PC-9 (cell line): ENCODE measurements at places on chromosomes 1 and 21.

GRCh38 chr1:204370176-204370575, 10.4 kb upstream of the PLEKHA6 start:
- DNase-seq, result no peak

DNA sequence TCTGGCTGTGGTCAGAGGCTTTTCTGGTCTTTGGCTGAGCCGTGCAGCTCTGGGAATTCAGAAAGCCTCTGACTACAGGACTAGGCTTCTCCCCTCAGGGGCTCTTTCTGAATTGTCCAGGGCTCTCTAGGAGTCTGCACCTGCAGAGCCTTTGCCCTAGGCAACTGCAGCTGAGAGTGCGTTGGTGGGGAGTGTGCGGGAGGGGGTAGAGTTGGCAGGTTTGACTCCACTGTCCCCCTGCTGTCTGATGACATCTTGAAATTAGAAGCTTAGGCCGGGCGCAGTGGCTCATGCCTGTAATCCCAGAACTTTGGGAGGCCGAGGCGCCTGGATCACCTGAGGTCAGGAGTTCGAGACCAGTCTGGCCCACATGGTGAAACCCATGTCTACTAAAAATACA, 32.9 kb downstream of the KIAA1614 start:
- no peak for DNase-seq

DNA sequence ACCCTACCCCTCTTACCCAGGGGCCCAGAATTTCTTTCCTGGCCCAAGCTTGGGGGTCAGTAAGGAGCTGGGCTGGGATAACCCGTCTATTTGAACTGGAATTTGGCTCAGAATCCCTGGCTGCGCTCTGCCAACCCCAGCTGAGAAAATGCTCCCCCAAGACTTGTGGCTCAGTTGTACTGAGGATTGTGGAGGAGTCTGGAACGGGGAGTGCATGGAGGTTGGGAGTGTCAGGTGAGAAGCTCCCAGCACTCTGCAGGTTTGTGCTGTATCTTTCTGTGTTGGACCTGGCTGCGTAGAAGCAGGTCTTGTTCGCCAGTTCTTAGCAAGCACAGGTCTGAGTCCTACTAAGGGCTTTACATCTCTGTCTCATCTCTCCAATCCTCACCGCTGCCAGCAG, 1.6 kb downstream of the TCEA3 start:
- no peak for DNase-seq

- no peak for DNase-seq
These were observed 106.8 kb downstream of the ZBTB18 start for GRCh38 chr1:244157731-244158438.

GRCh38 chr1:61472876-61473275, 252.1 kb downstream of the TM2D1 start:
- DNase-seq, result no peak

DNA sequence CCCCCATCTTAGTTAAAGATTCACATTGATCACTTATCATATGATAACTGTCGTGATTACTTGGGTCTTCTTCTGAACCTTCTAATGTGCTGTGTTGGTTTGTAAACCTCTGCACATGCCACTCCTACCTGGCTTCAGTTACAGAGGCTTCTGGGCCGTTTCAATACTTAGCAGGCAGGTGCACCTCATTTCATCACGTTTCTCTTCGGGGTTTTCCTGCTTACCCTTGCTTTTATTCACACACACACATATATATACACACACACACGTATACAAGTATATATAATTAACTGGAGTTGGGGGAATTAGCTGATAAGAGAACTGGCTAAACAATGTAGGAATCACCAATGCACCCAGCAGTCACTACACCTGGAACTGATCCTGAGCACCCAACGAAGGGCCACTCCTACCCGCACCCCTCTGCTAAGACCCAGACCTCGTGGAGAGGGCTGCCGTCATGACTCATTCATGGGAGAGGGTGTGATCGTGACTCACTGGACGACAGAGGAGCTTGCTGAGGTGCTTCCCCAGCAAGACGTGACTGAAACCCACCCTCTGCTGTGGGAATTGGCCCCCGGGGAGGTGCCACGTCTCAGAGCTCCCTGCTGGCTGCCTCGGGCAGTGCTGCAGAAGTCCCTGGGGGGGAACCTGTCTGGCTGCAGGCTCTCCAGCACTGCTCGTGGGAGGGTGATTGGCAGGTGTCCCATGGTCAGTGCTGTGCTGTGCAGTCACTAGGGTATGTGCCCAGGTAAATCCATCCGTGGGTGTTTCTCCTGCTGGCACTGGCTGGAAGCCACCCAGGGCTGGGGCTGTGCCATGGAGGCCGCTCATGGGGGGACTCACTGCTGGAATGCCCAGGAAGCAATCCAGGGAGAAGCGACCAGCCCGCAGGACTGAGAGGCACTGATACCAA, 166.6 kb downstream of the DYRK1A start:
- peak; percentile 82 for DNase-seq

DNA sequence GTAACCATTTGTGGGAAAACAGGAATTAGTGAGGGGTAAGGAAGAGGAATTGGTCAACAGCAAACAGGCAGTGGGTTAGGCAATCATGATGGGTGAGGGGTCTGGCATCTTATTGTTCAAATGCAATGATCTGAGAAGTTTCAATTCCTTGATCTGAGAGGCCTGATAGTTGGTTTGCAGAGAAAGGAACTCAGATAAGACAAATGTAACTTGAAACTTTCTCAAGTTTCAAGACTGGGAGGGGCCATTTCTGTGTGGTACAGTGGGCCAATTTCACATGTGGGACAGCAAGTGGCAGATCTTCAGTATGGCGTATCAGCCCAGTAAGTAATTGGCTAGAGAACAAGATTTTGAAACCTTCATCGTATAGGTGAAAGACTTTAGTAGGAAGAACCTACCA, 102.5 kb downstream of the XPR1 start:
- no peak for DNase-seq

- DNase-seq, result no peak
These were observed 8.6 kb downstream of the GLIS1 start for GRCh38 chr1:53730224-53730865.

DNA sequence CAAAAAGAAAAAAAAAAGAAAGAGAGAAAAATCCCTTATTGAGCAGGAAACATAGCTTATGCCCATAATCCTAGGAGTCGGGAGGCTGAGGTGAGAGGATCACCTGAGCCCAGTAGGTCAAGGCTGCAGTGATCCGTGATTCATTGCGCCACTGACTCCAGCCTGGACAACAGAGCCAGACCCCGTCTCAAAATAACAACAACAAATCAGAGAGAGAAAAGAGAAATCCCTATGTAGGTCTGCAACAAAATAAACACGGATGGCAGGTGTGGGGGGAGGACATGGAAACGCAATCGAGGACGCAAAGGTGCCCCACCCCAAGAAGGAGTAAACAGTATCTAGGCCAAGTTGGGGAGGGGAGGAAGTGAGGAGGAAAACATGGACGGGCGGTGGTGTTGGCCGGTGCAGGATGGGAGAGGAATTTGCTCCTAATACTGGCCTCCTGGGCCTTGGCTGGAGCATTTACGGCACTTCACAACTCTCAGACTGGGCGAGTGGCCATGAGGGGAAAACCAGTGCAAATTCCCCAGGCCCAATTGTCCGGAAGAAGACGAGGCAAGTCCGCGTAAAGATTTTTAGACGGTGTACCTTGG, 609 bp upstream of the CHTOP start:
- no peak for DNase-seq

GRCh38 chr1:224047538-224047937, 66.4 kb upstream of the FBXO28 start:
- DNase-seq, result no peak

GRCh38 chr1:172653015-172653709, 5.7 kb upstream of the FASLG start:
- no peak for DNase-seq

DNA sequence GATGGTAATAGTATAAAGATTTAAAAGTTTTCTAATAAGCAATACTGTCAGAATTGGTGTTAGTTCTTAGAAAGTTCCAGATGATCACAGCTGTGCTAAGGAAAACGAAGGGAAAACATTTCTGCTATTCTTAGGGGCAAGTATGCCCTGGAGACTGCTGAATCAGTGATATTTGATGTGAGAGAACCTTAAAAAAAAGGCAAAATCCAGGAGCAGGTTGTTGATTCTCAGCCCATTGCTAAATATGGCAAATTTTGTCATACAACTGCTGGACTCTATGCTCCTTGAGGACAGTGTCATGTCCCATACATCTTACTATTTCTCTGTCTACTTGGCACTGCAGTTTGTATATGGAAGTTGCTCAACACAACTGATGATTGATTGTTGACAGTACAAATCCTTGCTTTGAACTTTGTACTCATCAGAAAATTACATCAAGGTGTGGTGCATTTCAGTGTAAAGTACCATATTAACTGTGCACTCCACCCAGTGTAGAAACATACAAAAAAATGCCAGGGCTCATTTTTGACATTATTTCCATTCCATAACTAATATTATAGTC, 10.9 kb downstream of the CRCT1 start:
- DNase-seq, result no peak

GRCh38 chr1:225766967-225767633, 10.5 kb upstream of the SRP9 start:
- DNase-seq, result peak; percentile 53

- no peak for DNase-seq
These were observed 47.4 kb downstream of the CAMTA1 start for GRCh38 chr1:6832531-6833188.

GRCh38 chr1:225875044-225875815, 7.0 kb downstream of the TMEM63A start:
- DNase-seq, result peak; percentile 96

DNA sequence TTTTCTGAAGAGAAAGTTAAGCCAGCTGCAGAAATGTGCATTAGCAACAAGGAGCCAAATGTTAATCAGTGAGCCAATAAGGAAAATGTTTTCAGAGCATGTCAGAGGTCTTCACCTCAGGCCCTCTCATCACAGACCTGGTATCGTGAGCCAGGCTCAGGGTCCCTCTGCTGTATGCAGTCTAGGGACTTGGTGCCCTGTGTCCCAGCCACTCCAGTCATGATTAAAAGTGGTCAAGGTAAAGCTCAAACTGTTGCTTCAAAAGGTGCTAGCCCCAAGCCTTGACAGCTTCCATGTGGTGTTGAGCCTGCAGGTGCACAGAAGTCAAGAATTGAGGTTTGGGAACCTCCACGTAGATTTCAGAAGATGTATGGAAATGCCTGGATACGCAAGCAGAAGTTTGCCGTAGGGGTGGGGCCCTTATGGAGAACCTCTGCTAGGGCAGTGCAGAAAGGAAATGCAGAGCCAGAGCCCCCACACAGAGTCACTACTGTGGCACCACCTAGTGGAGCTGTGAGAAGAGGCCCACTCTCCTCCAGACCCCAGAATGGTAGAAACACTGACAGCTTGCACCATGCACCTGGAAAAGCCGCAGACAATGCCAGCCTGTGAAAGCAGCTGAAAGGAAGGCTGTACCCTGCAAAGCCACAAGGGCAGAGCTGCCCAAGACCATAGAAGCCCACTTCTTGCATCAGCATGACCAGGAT, 1128.7 kb downstream of the AMY1C start:
- no peak for DNase-seq

- peak; percentile 90 for DNase-seq
These were observed 157.5 kb upstream of the FGGY start for GRCh38 chr1:59139396-59139795.

DNA sequence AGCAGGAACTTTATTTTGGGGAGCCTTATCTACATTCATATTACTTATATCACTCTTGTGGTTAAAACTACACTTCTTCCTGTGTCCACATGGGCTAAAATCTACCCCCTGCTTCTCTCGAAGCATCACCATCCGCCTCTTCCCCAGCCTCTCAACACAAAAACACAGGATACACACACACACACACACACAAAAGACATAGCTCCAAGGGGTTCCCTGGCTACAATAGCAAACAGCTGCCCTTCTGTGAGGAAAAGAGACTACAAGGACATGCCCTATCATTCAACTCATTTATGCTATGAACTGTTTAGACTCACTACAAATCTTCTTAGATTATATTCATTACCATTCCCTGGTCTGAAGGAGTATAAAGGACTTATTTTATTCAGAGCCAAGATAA, 155.0 kb downstream of the PIGK start:
- DNase-seq, result no peak

DNA sequence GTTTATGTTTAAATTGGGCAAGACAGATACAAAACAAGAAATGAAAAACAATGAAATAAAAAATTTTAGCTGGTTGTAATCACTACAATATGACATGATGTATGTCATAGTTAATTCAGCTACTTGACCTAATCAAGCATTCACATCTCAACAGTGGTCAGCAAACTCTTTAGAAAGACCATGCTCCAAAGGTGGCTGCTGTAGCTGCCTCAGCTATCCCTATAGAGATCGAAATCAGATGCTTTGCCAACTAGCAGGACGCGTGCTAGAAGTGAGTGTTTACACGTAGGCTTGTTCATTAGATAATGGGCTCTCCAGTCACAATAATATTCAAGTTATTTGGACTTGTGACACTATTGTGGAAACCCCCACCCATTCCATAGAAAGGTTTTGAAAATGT, 25.9 kb downstream of the RGS5 start:
- DNase-seq, result no peak

- DNase-seq, result no peak
These were observed 15.7 kb downstream of the DYRK3 start for GRCh38 chr1:206651014-206651413.

- DNase-seq, result no peak
These were observed 31.9 kb downstream of the ZMYM4 start for GRCh38 chr1:35300376-35300775.

DNA sequence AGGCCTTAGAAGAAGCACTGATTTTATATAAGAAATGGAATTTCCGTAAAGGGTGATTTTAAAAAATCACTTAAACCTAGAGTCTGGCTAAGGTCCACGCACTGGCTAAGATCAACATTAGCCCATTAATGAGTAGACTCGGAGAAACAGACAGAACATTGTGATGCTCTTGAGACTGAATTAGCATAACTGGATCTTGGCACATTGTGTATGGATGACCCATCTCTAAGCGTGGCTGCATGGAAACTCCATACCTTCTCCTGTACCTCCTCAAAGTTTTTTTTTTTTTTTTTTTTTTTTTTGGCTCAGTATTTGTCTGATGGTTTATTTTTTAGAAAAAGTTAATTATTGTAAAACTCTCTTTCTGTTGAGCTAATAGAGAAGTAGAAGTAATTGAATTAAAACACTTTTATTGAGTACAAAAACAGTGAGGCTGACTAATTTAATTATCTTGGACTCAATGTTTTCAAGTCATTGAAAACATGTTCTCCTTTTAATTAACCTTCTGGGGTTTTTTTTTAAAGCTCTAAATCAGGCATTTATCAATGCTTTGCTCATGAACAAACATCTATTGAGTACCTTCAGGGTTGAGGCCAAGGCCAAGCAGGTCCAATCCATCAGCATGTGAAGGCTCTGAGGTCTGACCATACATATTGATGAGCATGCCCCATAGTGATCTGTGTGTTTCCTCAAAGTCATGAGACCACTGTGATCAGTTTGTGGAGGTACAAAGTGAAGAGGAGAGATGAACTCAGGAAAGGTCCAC, 74.0 kb downstream of the TLR5 start:
- DNase-seq, result no peak

DNA sequence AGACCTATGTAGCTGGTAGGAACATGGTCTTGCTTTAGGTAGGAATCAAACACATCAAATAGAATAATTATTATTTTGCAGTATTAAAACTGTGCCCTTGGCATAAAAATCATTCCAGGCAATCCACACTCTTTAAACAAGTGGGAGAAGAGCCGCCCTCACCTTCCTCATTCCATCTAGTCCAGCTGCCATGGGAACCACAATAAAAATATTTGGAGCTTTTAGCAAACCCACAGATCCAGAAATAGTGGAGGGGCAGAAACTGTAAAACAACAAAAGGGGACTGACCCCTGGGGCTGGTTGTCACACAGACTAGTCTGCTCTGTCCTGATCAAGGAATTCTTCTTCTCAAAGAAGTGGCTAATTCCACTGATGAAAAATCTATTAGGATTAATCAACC, 61.6 kb downstream of the PTPRC start:
- no peak for DNase-seq
